Fibroblast of the aortic adventitia (primary cell): ENCODE measurements at places on chromosomes 7 and 10. TPM values are rescaled to one million over a fixed set of nuclear protein-coding genes. Genes with fewer than 3 reads are reported as not detected.

DNA sequence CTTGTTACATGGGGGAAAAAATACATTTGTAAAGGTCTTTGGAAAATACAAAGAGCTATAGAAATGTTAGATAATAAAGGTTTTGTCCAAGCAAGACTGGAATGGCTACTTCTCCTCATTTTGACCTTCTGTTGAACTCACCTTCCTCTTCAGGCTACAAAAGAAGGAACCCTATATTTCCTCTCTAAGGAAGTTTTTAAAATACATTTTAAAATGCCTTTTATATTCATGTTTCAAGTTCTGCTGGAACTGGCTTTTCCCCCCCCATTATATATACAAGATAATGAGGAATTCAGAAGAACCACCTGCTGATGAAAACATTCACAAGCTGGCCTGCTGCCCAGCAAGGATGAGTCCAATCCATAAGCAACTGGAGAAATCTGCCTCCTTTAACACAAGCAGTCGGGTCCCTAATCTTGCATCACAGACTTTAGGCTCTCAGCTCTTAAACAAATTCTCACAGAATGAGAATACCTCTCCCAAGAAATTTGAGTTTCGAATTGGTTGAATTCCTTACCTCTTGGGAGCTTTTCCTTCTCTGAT is 44.6 kb downstream of the MTERF1 start:
- DNase-seq = peak; percentile 18

DNA sequence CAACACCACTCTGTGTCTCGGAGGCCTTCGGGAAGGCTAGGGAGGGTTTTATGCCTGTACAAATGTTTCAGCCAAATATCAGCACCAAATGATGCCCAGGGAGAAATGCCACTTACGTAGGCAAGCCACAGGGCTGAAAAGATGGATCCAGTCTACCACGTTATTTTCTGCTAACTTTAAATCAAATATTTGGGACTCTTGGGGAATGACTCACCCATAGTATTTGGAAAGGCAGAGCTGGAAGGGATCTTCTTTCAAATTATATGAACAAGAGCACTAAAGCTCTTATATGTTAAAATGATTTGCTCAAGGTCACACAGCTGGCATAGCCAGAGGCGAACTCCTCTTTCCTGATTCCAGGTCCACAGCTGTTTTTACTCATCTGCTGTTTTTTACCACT is 591.4 kb downstream of the SORCS1 start:
- DNase-seq = peak; percentile 40

GRCh38 chr10:52353960-52354394 is 39.9 kb downstream of the DKK1 start:
- DNase-seq = peak; percentile 54

The MBLAC1 gene
- 1.9 and 4.2 TPM in 2 replicates for total RNA-seq

DNA sequence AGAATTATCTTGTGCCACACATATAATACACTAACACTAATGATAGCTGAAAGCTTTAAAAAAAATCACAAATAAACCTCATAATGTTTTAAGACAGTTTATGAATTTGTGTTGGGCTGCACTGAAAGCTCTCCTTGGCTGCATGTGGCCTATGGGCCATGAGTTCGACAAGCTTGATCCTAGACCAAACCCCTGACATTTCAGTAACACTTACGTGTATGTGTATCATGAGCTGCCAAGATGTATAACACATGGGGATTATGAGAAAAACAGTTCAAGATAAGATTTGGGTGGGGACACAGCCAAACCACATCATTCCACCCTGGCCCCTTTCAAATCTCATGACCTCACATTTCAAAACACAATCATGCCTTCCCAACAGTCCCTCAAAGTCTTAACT is 823.8 kb downstream of the PCDH15 start:
- no peak for DNase-seq

DNA sequence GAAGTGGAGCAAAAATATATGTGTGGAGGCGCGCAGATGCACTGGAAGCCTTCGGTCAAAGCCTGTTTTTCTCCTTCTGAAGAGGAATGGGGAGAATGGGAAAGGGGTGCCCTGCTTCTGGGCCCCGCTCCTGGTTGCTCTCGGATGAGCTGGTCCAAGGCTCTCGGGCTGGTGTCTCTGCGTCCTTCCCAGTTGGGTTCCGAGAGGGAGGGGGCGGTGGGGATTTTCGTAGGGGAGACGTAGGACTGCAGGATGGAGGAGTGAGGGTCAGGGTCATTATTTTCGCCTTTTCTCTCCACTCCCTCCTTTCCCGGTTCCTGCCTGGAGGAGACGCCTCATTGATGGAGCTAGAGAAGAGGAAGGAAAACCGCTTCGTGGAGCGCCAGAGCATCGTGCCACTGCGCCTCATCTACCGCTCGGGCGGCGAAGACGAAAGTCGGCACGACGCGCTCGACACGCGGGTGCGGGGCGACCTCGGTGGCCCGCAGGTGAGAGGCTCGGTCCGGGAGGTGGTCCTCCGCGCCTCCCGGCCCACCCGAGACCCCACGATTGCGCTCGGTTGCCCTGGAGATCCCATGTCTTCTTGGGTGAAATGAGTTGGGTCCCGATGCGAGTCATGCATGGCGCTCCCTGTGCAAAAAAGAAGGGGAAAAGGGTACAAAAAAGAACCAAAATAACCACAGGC is 790 bp downstream of the ADAM22 start:
- DNase-seq = peak; percentile 8

The NXPH1 gene
- total RNA-seq = not detected in 2 replicates

The GOLGA7B gene
- total RNA-seq = not detected in 2 replicates

DNA sequence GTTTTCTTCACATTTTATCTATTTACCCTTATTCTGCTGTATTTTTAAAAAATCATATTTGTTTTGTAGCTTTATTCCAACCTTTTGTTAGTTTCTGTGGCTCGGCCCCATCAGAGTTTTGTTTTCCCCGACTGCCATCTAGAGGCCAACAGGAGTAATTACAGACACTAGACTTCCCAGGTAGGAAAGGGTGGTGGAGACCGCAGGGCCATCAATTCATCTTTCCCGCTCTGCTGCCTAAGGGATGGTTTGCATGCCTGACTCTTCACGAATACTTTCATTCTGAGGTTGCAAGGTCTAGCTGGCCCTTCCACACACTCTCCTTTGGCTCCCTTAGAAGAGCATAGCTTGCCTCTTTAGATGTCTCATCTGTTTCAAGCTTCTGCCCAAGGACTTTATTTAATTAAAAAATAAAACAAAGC is 38.3 kb downstream of the LYZL2 start:
- DNase-seq = peak; percentile 73

DNA sequence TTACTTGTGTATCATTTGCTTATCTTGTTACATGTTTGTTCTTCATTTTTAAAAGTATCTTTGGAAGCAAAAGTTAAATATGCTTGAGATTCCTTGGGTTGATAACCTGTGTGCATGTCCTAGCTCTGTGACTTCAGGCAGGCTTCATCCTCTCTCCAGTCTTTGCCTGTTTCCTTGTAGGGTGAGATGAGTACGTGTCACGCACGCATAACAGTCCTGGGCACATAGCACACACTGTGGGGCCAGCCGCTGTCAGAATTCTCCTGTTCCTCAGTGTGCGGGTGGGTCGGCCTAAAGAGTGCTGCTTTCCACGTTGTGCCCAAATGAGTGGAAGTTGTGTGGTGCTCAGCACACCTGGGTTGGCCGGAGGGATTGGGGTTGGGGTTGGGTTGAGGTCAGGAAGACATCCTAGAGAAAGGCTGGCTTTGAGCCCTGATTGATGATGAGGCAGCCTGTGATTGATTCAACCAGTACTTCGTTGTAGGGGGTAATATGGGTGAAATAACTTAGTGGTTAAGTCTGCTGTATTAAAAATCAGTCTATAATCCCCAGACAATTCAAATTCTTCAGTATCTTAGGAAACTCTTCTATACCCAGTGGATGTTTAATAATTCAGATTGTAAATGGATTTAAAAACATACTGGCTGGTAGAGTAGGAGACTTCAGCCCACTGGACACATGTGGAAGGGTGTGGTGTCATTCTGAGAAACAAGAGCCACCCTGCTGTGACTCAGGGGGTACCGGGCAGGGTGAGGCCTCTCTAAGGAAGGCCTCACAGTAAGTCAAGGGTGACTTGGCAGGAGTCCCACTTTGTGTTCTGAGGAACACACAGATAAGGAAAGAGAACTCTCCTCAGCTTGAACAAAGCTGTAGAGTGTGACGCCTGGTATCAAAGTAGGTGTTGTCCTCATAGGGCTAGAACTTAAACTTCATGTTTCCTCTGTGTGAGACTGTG is 54.8 kb downstream of the DAGLB start:
- DNase-seq = peak; percentile 87

GRCh38 chr7:91397096-91397495 is 132.9 kb downstream of the FZD1 start:
- peak; percentile 29 for DNase-seq

The EBLN1 gene
- not detected in 2 replicates for total RNA-seq

The UNCX gene
- total RNA-seq = not detected in 2 replicates

GRCh38 chr10:118241229-118242137 is 100.6 kb downstream of the FAM204A start:
- DNase-seq = peak; percentile 85

DNA sequence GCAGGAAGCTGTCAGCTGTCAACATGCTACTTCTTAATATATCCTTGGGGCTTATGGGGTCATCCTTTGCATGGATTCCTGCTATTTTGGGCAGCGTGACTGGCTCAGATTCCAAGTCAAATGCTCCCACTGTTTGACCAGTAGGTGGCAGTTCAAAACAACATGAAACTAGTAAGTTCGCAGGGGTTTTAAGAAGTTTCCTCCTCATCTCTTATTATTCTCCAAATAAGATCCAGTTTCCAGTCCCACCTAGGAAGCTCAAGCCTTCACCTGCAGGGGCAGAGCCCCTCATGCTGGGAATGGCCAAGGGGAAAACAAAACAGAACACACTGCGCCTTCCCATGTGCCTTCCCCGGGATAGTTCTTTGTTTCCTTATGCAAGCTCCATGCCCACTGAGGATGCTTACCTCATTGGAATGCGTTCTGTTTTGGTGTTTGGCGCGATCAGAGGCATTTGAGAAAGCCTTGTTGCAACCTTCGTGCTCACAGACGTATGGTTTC is 259.8 kb downstream of the GLI3 start:
- peak; percentile 82 for DNase-seq

- no peak for DNase-seq
Measured at GRCh38 chr10:133062085-133062484, 25.6 kb upstream of the ADGRA1 start.

DNA sequence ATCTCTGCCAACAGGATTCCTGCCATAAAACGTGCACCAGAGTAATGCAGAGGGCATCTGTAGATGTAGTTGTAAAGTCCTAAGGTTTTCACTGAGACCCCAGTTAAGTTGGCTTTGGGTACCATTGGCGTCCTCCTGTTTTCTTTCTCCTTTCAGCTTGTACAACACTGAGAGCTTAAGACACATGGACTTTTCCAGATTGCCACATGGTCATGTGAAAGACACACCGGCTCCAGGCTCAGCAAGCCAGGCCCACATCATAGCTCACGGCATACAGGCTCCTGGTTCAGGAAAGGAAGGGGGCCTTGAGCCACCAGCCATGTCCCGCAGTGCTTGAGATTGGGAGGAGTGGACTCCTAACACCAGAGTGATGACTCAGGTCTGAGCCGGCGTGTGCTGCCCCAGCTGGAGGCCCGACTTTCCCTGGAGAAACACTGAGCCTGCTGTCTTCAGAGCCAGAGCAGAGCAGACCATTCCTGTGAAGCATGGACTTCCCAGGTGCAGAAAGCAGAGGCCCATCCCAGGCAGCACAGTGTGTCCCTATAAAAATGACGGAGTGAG is 252.7 kb downstream of the PRPF18 start:
- DNase-seq = peak; percentile 78

DNA sequence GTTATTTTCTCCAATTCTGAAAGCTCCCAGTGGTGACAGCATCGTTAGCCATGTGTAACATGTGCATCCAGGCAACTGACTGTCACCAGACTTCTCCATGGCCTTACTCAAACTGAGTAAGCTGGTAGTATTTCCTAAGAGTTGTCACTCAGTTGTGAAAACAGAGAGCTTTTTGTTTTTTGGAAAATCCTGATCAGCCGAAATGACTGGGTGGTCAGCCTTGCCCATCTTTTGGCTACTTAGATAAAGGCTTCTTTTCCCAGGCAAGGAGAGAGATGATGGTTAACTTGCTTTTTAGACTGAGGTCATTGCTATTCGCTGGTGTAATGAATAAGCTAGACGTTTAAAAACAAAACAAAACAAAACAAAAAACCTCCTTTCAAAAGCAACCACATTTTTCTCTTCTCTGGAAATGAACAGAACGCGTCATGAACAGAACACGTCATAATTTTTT is 159.5 kb upstream of the KLF14 start:
- DNase-seq = peak; percentile 71

DNA sequence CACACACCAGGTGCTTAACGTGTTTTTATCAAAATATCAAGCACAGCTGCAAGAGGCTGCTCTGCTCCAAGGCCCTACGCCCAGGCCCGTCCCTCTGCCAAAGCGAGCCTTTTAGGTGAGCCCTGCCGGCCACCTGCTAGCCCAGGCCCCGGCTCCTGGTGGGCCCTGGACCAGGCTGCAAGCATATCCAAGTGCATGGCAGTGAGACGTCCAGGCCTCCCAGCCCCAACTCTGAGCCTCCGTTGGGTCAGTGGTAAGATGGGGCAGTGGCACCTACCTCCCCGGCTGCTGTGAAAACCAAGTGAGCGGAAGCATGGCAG is 136.2 kb downstream of the LHPP start:
- no peak for DNase-seq

- no peak for DNase-seq
Measured at GRCh38 chr7:34137176-34137575, 231.8 kb downstream of the BMPER start.

The WNT8B gene
- not detected in 2 replicates for total RNA-seq

GRCh38 chr10:62077330-62078015 is 176.0 kb downstream of the ARID5B start:
- DNase-seq = no peak

DNA sequence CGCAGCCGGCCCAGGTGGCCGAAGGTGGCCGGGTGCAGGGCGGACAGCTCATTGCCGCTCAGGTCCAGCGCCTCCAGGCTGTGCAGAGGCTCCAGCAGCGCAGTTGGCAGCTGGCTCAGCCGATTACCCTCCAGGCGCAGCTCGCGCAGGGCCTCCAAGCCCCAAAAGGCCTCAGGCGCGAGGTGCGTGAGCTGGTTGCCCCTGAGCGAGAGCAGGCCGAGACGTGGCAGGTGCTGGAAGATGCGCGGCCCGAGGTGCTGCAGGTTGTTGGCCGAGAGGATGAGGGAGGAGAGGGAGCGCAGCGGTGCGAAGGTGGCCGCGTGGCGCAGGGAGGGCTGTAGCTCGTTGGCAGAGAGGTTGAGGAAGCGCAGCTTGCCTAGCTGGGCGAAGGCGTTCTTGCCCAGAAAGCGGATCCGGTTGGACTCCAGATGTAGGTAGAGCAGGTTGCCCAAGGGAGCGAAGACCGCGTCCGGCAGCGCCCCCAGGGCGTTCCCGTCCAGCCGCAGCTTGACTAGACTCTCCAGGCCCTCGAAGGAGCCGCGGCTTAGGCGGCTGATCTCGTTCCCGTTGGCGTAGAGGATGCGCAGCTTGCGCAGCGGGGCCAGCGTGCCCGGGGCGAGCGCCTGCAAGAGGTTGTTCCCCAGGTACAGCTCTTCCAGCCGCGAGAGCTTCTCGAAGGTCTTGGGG is 923 bp downstream of the TRIL start:
- DNase-seq = no peak
